ENCODE measurements at places on chromosomes 3 and 15.

GRCh38 chr3:173599673-173600072 lies 202.1 kb downstream of the NLGN1 start:
- no peak for DNase-seq

DNA sequence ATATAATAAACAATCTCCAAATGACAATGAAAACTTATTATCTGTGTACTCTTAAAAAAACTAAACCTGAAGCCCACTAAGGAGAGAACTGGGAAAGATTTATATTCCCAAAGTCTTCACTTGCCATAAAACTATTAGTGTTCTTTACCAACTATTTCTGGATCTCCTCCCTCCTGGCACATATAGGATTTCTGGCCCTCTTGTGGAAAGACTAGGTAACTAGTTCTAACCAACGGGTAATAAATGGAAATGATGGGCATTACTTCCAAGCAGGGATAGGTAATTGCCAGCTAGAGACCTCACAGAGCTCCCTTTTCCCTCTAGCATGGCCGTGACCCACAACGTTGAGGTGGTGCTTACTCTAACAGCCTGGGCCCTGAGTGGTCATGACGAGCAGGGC lies 110.1 kb downstream of the DNAH12 start:
- no peak for DNase-seq

- no peak for DNase-seq
These were observed 7.7 kb downstream of the MAP1A start for GRCh38 chr15:43525131-43525530.

GRCh38 chr15:58594898-58595297 lies 154.6 kb downstream of the ADAM10 start:
- DNase-seq: no peak

Data from activated gamma-delta T cell (primary cell).